SK-MEL-5 (cell line): ENCODE measurements at places on chromosomes 7 and 10. TPM values are rescaled to one million over a fixed set of nuclear protein-coding genes. Genes with fewer than 3 reads are reported as not detected.

The INMT gene
- total RNA-seq = not detected in 2 replicates

The ZNRF2 gene
- total RNA-seq = 27.8 and 34.7 TPM in 2 replicates

The NHLRC2 gene
- 10.4 and 12.4 TPM in 2 replicates for total RNA-seq

The RARRES2 gene
- not detected in 2 replicates for total RNA-seq

- DNase-seq = no peak
Measured at GRCh38 chr7:957418-958220, 3.1 kb upstream of the ADAP1 start.

DNA sequence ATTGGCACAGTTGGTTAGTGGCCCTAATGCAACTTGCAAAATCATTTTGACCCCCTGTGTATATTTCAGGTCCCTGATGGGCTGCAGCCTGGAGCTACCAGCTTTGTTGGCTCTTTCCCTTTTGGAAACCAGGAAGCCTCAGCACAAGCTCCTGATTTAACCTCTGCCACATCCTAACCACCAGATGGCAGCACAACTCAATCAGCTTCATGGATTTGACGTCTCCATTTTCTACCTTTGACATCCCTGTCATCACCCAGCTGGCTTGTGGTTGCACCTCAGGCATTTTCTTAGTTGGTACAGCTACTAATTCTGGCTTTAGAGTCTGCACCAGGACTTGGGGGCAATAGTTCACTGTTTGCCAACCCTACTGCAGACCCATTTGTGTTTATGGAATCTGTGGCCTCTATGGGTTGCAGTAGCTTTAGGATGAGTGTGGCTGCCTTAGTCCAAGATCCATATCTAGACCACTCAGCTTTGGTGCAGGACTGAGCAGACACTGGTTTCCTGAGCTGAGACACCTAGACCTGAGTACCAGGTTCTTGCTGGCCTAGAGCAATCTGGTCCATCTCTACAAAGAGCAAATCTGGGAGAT lies 456.2 kb downstream of the REEP3 start:
- DNase-seq = peak; percentile 74

- DNase-seq = no peak
Measured at GRCh38 chr10:4291990-4292389, 507.0 kb upstream of the KLF6 start.

- DNase-seq = no peak
Measured at GRCh38 chr7:73429215-73429614, 4.4 kb upstream of the FZD9 start.
